Osteocyte (in vitro differentiated cells): ENCODE measurements at places on chromosomes 6 and 20. TPM values are rescaled to one million over a fixed set of nuclear protein-coding genes. Genes with fewer than 3 reads are reported as not detected.

Gene TMX4
- total RNA-seq = 28.6 and 32.3 TPM in 2 replicates

Gene PPP1R3G
- total RNA-seq = 0.29 and 0.40 TPM in 2 replicates

Gene TMEM170B
- 3.5 and 3.7 TPM in 2 replicates for total RNA-seq

Gene SLC17A1
- total RNA-seq = not detected in 2 replicates

Gene LHFPL5
- total RNA-seq = not detected in 2 replicates
